ENCODE measurements at places on chromosomes 2 and 18.

- H3K27ac ChIP-seq: no peak overlapping the region
- H3K27me3 ChIP-seq: no peaks in the 10 kb centered on the region
- no peak for DNase-seq
- no peak overlapping the region for H3K4me3 ChIP-seq
- H3K4me1 ChIP-seq: no peaks in the 10 kb centered on the region
- H3K36me3 ChIP-seq: no peaks in the 10 kb centered on the region
Measured at GRCh38 chr2:33168425-33168824, 221.7 kb downstream of the LTBP1 start.

DNA sequence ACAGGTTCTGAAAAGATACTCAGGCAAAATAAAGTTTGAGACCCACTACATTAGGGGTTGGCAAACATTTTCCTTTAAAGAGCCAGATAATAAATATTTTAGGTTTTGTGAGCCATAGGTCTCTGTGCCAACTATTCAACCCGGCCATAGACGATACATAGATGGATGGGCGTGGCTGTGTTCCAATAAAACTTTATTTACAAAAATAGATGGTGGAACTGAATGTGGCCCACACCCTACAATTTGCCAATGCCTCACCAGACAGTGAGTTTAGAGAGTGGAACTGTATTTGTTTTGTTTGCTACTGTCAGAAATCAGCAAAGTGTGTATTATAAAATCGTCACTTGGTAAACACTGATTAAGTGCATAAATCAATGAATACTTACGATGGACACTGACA lies 78.0 kb downstream of the ACKR3 start:
- no peaks in the 10 kb centered on the region for H3K27me3 ChIP-seq
- H3K36me3 ChIP-seq: no peaks in the 10 kb centered on the region
- DNase-seq: no peak
- no peak overlapping the region for H3K4me3 ChIP-seq

DNA sequence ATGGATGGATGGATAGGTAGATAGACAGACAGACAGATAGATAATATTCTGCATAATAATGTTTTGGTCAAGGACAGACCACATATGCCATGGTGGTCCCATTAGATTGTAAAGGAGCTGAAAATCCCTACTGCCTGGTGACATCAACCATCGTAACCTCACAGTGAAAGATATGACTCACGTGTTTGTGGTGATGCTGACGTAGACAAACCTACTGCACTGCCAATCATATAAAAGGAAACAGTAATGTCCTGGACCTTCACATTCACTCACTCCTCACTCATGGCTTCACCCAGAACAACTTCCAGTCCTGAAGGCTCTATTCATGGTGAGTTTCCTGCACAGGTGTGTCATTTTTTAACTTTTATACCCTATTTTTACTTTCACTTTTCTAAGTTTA lies 202.9 kb upstream of the TPO start:
- no peaks in the 10 kb centered on the region for H3K36me3 ChIP-seq
- H3K4me3 ChIP-seq: no peak overlapping the region
- no peak for DNase-seq
- H3K27ac ChIP-seq: no peak overlapping the region

- peaks cover 6% of the 10 kb centered on the region for H3K4me1 ChIP-seq
- H3K27me3 ChIP-seq: no peaks in the 10 kb centered on the region
- H3K27ac ChIP-seq: no peak overlapping the region
- H3K36me3 ChIP-seq: no peaks in the 10 kb centered on the region
Measured at GRCh38 chr2:134773759-134774742, 55.3 kb upstream of the TMEM163 start.

DNA sequence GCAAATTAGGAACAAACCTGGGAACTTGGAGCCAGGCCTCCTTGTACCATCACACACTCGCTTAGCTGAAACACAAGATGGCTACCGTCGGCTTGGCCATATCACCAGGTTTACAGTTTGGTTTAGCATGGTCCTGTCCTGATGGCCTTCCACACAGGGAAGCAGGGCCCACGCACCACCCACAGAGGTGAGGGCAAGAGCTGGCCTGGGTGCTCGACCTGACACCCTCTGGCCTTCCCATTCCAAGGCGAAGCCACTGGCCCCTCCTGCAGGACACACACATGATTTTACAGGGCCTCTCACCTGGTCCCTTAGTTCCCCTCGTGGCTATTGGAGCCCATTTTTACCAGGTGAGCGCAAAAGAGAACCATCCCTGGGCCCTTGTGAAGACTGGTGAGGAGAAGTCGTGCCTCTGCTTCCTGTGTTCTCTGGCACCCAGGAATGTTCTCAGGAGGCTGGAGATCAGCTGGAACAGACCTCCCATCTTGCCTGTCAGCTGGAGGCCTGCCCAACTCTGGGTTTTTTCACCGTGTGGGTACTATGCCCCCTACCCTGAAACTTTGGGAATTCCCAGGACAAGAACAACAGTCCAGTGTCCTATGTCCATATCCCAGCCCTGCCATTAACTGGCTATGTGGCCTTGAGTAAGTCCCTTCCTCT lies 53.0 kb upstream of the FOSL2 start:
- peaks cover 33% of the 10 kb centered on the region for H3K4me1 ChIP-seq
- DNase-seq: no peak
- H3K27me3 ChIP-seq: no peaks in the 10 kb centered on the region
- no peaks in the 10 kb centered on the region for H3K36me3 ChIP-seq
- no peak overlapping the region for H3K4me3 ChIP-seq

DNA sequence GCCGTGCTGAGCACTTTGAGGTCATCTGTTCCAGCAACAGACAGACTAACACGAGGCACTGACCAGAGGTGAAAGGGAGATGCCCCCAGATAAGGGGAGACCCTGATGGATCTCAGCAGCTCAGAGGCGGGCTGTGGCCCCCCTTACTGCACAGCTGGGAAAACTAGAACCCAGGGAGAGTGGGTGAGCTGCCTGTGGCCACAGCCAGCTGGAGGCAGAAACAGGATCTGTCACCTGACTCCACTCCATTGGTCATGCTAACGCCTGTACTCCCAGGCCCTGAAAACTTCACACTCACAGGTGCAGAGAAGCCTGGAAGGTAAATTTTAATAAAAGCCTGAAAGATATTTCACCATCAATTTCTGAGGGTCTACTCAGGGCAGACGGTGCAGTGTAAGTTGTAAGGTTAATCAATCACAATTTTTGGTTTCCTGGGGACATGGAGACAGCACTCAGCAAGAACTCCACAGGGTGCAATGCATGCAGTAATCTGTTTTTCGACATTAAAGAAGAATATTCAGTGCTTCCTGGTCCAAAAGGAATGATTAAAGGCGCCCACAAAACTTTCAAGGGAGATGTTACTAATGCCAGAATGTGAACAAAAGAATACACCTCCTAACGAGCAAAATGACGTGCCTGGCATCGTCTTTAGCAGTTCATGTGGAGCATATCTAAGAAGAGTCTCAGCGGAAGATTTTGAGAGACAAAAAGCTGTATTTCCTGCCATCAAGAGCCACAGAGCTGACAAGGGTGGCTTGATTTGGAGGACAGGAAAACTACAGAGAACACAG lies 173.4 kb downstream of the EIPR1 start:
- no peak overlapping the region for H3K27ac ChIP-seq
- H3K36me3 ChIP-seq: no peaks in the 10 kb centered on the region
- DNase-seq: no peak
- H3K4me1 ChIP-seq: no peaks in the 10 kb centered on the region
- no peaks in the 10 kb centered on the region for H3K27me3 ChIP-seq

GRCh38 chr2:150783015-150783414 lies 295.5 kb upstream of the RND3 start:
- no peak overlapping the region for H3K4me3 ChIP-seq
- no peaks in the 10 kb centered on the region for H3K4me1 ChIP-seq

DNA sequence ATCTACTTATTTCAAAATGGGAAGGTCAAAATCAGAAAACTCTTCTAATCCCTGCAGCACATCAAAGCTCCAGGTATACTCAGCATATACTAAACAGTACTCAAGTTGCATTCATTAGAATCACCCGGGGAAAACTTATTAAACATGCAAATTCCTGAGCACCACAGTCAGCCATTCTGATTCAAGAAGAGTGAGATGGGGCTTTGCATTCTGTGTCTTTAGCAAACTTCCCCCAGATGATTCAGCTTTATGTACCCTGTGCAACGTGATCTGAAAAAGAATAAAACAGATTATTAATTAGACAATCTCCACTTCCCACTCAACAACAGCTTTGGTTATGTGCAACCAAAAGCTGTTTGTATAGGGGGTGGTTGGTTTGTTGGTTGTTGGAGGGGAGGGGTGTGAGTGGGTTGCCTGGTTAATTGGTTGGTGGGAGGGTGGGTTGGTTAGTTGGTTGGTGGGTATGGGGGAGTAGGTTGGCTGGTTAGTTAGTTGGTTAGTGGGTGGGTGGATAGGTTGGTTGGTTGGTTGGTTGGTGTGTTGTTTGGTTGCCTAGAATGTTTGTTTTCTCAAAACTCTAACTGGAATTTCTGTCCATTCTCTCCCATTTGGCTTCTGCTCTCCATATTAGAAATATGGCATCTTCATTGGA lies 112.5 kb upstream of the AGAP1 start:
- H3K36me3 ChIP-seq: no peaks in the 10 kb centered on the region
- H3K27me3 ChIP-seq: no peaks in the 10 kb centered on the region
- DNase-seq: no peak
- no peak overlapping the region for H3K27ac ChIP-seq
- no peak overlapping the region for H3K4me3 ChIP-seq

GRCh38 chr2:216418981-216419380 lies 6.7 kb downstream of the SMARCAL1 start:
- H3K27ac ChIP-seq: no peak overlapping the region
- H3K36me3 ChIP-seq: peaks cover 2% of the 10 kb centered on the region
- H3K27me3 ChIP-seq: no peaks in the 10 kb centered on the region

GRCh38 chr2:133862400-133862977 lies 294.2 kb upstream of the NCKAP5 start:
- no peaks in the 10 kb centered on the region for H3K4me1 ChIP-seq
- H3K4me3 ChIP-seq: no peak overlapping the region
- no peaks in the 10 kb centered on the region for H3K27me3 ChIP-seq
- no peaks in the 10 kb centered on the region for H3K36me3 ChIP-seq

GRCh38 chr2:172096626-172097547 lies 5.8 kb downstream of the DLX2 start:
- peaks cover 64% of the 10 kb centered on the region for H3K4me1 ChIP-seq
- no peaks in the 10 kb centered on the region for H3K36me3 ChIP-seq
- no peak overlapping the region for H3K27ac ChIP-seq
- H3K27me3 ChIP-seq: peaks cover 3% of the 10 kb centered on the region
- DNase-seq: no peak

GRCh38 chr2:21452263-21452662 lies 328.5 kb downstream of the TDRD15 start:
- DNase-seq: no peak
- no peak overlapping the region for H3K4me3 ChIP-seq
- H3K27ac ChIP-seq: no peak overlapping the region
- H3K36me3 ChIP-seq: no peaks in the 10 kb centered on the region
- no peaks in the 10 kb centered on the region for H3K4me1 ChIP-seq

- H3K4me3 ChIP-seq: no peak overlapping the region
- peaks cover 8% of the 10 kb centered on the region for H3K4me1 ChIP-seq
- no peak for DNase-seq
- no peaks in the 10 kb centered on the region for H3K27me3 ChIP-seq
Measured at GRCh38 chr2:197713271-197713670, 8.1 kb downstream of the MARS2 start.

GRCh38 chr2:203352604-203353255 lies 24.5 kb downstream of the ABI2 start:
- H3K4me1 ChIP-seq: no peaks in the 10 kb centered on the region
- no peaks in the 10 kb centered on the region for H3K27me3 ChIP-seq
- H3K36me3 ChIP-seq: no peaks in the 10 kb centered on the region

DNA sequence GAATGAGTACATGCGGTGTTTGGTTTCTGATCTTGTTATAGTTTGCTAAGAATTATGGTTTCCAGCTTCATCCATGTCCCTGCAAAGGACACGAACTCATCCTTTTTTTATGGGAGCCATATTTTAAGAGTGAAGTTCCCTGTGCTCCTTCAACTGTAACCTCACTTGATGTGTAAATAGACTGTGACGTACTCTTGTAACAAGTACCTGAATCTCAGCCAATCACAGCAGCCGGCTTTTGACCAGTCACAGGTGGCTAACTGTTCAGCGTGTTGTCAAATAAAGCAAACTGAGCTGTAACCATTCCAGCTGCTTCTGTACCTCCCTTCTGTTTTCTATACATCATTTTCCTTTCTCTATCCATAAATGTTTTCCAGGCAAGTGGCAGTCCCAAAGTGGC lies 774.3 kb upstream of the HS6ST1 start:
- peaks cover 3% of the 10 kb centered on the region for H3K27me3 ChIP-seq
- no peaks in the 10 kb centered on the region for H3K36me3 ChIP-seq
- no peak for DNase-seq
- no peak overlapping the region for H3K4me3 ChIP-seq
- no peaks in the 10 kb centered on the region for H3K4me1 ChIP-seq

DNA sequence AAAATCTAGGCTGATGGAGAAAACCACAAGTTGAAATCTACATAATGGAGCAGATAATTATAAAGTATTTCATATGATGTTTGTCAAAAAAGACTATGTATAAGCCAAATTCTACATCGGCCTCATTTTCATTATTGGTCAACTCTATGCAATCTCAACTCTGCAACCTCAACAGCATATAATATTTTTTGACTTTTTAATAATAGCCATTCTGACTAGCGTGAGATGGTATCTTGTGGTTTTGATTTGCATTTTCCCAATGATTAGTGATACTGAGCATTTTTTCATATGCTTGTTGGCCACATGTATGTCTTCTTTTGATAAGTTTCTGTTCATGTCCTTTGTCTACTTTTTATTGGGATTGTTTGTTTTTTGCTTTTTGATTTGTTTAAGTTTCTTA lies 496.1 kb upstream of the SLC39A10 start:
- no peak overlapping the region for H3K4me3 ChIP-seq
- no peak overlapping the region for H3K27ac ChIP-seq
- H3K36me3 ChIP-seq: no peaks in the 10 kb centered on the region
- no peaks in the 10 kb centered on the region for H3K27me3 ChIP-seq

GRCh38 chr2:24049485-24050021 lies at the start of gene FKBP1B:
Gene FKBP1B (plus strand): TSS chr2:24049741. CDS start chr2:24049850, 109 bp downstream.
- H3K4me3 ChIP-seq: peak within 1 kb of the TSS; percentile 65
- H3K27ac ChIP-seq: peak within 1 kb of the TSS; percentile 23
- no peaks in the 10 kb centered on the region for H3K36me3 ChIP-seq

DNA sequence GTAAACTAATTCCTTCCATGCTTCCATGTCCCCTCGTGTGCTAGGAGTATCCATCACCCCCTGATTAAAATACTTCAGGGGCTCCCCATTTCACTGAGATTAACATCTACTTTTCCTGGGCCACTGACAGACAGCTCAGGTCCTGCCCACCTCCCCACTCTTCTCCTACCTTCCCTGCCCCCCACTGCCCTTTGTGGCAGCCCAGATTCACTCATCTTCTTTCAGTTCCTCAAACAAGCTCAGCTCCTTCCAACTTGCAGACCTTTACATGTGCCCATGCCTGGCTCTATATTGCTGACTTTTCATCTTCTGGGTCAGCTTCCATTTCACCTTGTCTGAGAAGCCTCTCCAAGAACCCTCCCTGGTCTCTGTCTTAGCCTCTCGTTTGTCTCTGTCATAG lies 12.0 kb downstream of the RUFY4 start:
- no peak overlapping the region for H3K27ac ChIP-seq
- no peaks in the 10 kb centered on the region for H3K27me3 ChIP-seq
- no peak for DNase-seq
- no peaks in the 10 kb centered on the region for H3K4me1 ChIP-seq
- no peak overlapping the region for H3K4me3 ChIP-seq
